Esophagus squamous epithelium (tissue), 5 donors: ENCODE measurements at places on chromosomes 16 and 17.

DNA sequence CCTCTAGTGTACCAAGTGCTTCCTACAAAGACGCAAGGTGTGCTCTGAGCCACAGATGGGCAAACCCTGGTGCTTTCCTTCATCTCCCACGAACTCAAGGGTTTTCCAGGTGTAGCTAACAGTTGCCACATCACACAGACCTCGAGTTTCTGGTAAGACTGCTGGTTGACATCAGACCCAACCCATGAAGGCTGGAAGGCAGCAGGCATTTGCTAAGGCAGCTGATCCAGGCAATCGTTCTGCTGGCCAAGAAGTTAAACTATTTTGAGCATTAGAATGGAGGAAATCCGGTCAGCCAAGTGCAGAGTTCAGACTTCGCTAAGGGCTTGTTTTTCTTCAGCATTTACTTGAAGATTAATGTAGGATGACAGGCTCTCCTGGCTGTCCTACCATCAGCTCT is 11.5 kb downstream of the HAS3 start:
- DNase-seq, result no peak

GRCh38 chr16:50539053-50539695 is 9.0 kb upstream of the NKD1 start:
- DNase-seq, result no peak

DNA sequence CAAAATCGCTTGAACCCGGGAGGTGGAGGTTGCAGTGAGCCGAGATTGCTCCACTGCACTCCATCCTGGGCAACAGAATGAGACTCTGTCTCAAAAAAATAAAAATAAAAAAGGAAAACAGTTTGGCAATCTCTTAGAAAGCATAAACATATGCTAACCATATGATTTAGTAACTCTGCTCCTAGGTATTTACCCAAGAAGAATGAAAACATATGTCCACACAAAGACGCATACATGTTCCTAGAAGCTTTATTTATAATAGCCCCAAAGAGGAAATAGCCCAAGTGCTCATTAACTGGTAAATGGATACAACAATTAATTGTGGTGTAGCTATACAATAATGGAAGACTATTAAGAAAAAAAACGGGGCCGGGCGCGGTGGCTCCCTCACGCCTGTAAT is 18.5 kb upstream of the CDH1 start:
- no peak for DNase-seq

GRCh38 chr16:23597003-23597756 is 1.1 kb upstream of the NDUFAB1 start:
- DNase-seq, result no peak

- no peak for DNase-seq
Measured at GRCh38 chr16:71172481-71173207, 57.9 kb downstream of the HYDIN start.

DNA sequence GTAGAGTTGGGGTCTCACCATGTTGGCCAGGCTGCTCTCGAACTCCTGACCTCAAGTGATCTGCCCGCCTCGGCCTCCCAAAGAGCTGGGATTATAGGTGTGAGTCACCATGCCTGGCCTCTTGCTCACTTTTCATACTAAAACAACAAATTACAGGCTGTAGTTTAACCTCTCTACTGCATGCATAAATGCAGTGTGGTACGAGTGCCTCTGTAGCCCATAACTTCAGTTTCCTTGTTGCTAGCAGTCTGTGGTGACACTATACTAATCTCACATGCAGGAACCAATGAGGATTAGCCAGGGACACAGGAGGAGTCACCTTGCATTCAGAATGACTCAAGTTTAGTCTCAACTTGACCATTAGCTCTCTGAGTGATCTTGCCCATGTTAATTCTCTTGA is 20.1 kb downstream of the HMOX2 start:
- no peak for DNase-seq

- no peak for DNase-seq
Measured at GRCh38 chr17:80087346-80088265, 13.8 kb upstream of the GAA start.

DNA sequence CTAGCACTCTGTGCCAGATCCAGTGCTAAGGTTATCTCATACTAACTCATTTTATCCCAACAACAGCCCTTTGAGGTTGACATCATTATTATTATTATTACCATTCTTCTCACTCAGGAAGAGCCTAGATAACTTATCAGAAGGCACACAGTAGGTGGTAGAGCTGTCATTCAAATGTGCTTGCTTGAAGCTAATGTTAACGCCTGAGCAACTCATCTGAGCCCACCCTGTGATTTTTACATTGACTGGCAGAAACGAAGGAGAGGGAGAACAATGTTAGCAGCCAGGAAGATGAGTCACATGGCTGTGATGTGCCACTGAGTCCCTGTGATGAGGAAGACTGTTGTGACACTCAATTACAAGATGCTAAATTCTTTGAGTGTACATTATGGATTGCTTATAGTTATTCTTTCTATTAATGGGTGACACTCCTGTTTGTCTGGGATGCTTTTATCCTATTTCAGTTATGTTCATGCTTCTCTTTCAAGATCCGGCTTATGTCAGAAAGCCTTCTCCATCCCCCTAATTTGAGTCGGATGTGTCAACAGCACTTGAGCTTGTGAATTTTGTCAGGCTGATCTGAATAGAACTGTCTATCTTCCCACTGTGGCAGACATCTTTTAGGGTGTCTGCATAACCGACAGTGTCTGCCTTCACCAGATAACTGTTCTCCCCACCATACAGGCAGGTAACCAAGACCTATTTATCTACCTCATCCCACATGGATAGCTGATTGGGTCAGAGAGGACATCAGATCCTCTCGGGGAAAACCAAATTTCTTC is 426.4 kb downstream of the CA10 start:
- no peak for DNase-seq

DNA sequence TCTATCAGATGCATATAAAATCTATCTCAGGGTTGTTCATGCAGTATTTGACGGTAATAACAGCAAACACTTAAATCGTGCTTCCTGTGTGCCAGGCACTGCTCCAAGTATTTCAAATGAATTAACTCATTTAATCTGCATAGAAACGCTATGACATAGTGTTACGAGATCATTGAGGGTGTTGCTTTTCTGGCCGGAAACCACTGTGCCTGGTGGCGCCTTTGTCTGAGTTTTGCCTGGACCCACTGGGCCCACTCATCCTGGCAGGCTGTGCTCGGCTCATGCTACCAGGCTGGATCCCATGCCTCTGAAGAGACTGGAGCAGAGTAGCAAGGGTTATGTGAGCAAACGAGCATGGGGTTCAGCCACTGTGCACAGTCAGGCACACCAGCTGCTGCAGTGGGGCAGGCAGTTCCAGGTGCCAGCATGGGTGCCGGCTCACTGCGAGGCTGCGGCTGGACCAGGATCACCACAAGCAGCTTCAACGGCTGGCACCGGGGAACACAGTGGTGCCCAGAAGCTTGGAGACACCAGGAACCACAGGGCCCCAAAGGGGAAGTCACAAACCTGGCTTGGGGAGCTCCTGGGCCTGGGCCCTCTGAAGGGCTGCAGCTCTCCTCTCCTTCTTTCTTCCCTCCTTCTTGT is 45.9 kb upstream of the CLEC19A start:
- DNase-seq, result no peak
